ENCODE measurements at places on chromosomes 6 and 20.

GRCh38 chr6:100880149-100880852 lies 828 bp downstream of the ASCC3 start:
- DNase-seq, result no peak

- no peak for DNase-seq
Measured at GRCh38 chr20:62885046-62885895, 23.6 kb upstream of the TCFL5 start.

DNA sequence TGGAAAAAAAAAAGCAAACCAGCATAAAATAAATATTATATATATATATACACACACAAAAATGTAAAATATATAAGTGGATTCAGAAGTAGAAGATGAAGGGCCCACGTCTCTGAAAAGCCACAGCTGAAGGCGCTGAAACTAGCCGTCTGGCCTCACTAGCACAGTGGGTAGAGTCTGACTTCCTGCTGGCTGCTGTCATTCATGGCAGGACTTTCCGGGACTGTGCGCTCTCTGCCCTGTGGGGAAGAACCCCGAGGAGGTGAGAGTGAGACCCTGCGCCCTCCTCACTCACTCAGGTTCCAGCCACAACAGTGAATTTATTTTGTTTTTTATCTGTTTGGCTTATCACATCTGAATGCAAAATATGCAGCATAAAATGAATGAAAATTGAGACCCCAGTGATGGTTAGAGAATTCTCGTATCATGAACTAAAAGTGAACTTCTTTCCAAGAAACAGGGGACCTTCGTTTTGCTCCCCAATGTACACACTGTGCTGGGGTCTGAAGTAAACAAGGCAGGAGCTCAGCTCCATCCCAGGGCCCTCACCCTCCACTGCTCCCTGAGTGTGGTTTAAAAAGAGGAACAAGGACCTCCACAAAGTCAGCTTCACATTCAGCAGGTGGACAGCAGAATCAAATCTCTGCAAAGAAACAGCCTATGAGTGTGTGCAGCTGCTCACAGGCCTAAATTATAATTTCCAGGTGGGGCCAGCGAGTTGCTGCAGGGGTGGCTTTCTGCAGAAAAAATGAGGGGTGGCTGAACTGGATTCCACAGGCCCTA lies 1.3 kb upstream of the RAMACL start:
- no peak for DNase-seq

DNA sequence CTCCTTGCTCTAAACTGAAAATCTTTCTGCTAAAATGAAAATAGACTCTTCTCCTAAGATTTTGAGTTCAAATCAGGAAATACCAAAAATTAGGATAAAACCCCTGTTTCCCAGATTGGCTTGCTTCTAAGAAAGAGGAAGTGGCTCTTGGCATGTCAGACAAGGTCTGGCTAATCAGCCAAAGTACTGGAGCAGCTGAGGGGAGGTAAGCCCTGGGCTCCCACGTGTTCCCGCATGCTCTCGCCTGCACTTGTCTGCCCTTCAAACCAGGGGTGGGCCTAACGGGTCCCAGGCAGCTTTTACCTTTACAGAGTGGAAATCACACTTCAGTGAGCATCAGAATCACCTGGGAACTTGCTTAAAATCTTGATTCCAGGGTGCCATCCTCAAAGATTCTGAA lies 43.2 kb upstream of the GABRR1 start:
- DNase-seq, result no peak

DNA sequence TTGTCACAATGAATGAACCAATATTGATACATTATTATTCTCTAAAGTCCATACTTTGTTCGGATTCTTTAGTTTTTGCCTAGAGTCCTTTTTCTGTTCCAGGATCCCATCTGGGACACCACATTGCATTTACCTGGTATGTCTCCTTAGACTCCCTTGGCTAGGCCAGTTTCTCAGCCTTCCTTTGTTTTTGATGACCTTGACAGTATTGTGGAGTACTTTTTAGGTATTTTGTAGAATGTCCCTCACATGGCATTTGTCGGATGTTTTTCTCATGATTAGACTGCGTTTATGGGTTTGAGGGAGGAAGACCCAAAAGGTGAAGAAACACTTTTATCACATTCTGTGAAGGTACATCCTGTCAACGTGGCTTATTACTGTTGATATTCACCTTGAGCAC lies 16.9 kb downstream of the PPP1R14C start:
- no peak for DNase-seq

- peak; percentile 39 for DNase-seq
Measured at GRCh38 chr6:12653486-12653885, 63.1 kb upstream of the PHACTR1 start.

DNA sequence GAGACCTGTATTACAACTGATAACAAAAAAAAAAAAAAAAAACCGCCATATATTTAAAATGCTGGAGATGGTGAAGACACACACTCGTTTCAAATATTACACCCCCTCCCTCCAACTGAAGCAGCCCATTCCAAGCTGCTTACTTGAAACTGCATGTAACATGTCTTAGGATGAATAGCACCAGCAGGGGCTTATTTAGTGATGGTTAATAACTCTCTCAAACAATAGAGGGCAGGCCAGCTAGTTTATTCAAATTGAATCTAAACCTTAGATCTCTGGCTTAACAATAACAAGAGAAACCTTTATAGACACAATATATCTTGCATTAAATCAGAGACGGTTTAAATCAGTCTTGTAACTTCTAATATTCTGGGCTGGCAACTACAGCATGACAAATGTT lies 9.3 kb upstream of the JPH2 start:
- DNase-seq, result no peak

DNA sequence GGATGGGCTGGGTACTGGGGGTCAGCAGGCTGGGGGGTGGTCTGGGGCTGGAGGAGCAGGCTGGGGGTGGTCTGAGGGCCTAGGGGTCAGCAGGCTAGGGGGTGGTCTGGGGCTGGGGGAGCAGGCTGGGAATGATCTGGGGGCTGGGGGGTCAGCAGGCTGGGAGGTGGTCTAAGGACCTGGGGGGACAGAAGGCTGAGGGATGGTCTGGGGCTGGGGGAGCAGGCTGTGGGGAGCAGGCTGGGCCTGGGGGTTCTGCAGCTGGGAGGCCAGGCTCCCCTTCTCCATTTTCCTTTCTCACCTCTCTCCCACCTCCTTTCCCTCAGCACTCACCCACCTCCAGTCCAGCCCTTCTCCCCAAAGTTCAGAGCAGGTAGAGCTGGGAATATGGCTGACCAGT lies 114.2 kb downstream of the PSMB1 start:
- DNase-seq, result no peak

DNA sequence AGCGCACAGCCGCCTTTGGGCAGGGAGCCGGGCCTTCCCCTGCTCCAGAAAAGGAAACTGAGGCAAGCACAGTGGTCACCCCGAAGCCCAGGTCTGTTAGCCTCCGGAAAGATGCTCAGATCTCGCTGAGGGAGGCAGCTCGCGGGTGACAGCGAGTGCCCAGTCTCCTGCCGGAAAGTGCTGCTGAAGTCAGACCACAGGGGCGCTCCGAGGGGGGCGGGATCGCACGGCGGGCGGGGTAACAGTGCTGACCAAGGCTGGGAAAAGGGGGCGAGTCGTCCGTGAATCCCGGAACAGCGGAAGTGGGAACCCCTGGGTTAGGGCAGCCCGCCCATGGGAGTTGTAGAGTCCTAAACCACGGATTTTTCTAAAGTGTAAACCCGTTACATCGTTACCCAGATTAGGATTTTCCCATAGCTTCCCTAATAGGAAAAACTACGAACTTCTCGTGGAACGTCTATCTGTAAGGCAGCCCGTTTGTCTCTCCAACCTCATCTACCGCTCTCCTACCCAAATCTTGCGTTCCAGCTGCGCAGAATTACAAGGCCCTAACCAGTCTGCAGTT lies 504 bp downstream of the VPS16 start:
- peak; percentile 61 for DNase-seq

DNA sequence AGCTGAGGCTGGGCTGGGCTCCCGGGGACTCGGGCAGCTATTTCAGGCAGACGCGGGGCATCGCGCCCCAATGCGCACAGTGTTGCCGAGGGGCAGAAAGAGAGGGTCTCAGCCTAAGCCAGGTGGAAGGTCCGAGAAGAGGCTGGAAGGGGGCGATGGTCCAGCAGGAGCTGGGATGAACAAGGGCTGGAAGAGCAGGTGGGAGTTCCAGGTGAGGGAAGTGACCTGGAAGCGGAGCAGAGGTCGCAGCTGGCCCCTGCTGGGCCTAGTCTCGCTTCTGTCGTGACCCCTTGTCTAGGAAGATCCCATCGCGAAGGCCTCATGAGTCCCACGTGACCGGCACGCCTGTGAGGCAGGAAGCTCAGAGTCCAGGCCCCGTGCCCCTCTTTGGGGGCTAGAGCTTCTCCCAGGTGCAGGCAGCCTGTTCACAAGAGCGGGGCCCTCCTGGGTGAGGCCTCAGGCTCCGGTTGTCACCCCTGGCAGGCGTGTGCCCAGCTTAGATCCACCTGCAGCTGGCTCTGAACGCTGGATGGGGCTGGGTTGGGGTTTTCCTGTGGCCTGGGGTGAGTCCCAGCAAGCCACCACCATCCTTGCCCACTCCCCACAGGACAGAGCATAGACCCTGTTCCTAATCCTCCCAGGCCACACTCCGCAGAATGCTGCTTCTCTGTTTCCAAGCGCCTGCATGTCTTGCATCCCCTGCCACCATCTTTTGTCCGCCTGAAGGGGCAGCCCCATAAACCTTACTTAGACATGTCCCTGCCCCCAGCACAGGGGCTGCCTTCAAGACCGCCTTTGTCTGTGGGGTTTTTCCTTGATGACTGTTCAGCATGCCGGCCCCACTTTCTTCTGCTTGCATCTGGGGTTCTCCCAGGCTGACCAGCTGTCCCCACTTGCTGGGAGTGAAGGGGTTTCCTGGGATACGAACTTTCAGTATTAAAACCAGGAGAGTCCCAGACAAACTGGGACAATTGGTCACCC lies 15.1 kb downstream of the SLC22A3 start:
- DNase-seq, result no peak

- no peak for DNase-seq
Measured at GRCh38 chr6:92008757-92009502, 1410.4 kb downstream of the EPHA7 start.

DNA sequence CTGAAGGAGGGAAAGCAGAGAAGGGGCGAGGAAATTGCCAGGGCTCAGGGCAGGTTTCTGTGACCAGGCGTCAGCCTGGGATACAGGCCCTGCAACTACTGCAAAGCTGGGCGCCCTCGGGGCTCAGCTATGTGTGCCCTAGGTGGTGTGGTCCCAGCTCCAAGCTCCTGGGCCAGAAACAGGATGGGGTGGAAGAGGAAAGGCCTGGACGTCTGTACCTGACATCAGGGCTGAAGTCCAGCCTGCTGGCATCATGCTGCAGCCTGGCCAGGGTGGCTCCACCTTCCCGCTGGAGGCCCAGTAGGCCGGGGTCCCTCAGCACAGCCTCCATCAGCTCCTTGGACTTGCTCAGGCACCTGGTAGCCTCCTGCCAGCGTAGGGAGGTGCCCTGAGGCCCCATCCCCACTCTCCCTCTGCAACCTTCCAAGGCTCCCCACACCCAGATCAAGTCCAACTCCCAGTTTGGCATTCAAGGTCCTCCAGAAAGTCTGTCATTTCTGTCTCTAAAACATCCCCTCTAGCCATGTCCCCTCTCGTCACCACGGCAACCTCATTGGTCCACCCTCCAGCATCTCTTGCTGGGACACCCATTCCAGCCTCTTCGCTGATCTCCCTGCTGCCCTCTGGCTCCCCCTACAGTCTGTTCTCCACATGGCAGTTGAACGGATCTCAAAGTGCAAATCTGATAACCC lies 38.2 kb downstream of the KIAA1755 start:
- DNase-seq, result peak; percentile 72

GRCh38 chr6:1946583-1946982 lies 298.8 kb downstream of the GMDS start:
- DNase-seq, result no peak

DNA sequence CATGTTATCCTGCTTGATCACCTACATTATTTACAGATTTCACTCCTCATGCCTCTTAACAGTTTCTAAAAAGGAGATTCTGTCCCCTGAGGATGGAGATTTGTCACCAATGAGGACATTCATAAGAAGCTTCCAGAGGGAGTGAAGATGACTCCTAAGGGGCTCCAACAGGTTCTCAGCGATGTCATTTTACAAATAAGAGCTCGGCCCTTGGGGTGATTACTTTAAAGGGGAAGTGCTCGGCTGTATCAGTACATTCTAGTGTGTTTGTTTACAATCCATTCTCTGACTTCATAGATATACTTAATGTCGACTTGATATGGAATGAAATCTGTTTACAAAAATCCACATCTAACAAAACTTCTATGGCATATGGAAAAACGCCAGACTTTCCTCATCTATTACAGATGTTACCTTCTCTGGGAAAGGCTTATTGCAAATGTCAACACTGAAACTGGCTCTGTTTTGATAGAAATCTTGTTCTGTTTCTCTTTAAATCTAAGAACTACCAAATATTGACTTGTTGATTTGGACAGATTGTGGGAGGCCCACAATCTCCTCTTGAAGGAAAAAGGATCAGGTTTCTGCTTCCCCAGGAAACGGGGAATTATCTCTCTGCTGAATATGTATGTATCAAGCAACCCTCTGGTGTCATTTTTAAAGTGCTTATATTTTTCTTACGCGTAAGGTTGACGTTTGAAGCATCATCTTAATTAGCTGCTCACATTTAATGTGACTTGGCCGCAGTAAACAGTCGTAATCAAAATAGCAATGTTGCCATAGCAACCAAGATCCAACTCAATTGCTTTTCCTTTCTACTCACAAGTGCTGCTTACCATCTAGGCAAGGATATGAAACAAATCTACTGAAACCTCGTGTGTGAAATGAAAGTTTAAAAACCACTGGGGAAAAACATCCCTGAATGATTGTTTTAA lies 95.7 kb downstream of the SHLD1 start:
- DNase-seq, result peak; percentile 34

- DNase-seq, result no peak
Measured at GRCh38 chr6:69673298-69673697, 123.5 kb downstream of the LMBRD1 start.

DNA sequence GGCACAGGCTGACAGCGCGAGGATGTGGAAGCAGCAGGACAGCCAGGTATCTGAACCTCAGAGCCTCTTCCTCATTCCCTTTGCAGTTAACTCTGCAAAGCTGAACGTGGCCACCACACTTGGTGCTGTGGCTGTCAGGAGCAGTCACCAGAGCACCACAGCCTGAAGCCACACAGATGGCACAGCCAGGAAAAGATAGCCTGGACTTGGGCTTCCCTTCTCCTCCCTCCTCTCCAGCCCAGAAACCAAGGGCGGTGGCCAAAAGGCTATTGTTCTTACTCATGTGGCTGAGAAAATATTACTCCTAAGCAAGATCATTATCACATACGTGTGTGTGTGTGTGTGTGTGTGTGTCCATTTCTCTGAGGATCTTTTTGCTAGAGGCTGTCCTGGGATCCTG lies 39.8 kb downstream of the CD164 start:
- DNase-seq, result peak; percentile 43

GRCh38 chr6:136538836-136539235 lies 11.4 kb downstream of the MAP7 start:
- DNase-seq, result no peak

- no peak for DNase-seq
Measured at GRCh38 chr6:107386904-107387303, 72.5 kb downstream of the PDSS2 start.

GRCh38 chr20:59346061-59346460 lies 45.6 kb downstream of the EDN3 start:
- no peak for DNase-seq

Data from myocyte (in vitro differentiated cells).